ENCODE measurements at places on chromosomes 7 and 10. TPM values are rescaled to one million over a fixed set of nuclear protein-coding genes. Genes with fewer than 3 reads are reported as not detected.
A peak's percentile ranks its signal among the peaks of the same experiment; 100 is the strongest.

VIPR2 gene
- total RNA-seq = not detected

DNA sequence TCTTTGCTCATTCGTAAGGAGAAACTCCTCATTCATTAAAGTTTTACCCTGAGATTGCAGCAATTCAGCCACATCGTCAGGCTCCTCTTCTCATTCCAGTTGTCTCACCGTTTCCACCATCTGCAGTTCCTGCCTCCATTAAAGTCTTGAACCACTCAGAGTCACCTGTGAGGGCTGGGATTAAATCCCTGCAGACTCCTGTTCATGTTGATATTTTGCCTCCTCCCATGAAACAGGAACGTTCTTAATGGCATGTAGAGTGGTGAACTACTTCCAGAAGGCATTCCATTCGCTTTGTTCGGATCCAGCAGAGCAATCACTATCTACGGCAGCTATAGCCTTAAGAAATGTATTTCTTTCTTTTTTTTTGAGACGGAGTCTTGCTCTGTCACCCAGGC is 96.5 kb upstream of the FAM20C start:
- no peak for DNase-seq

CYP2C19 gene
- total RNA-seq = not detected

GRCh38 chr7:94100723-94101345 is 96.7 kb upstream of the BET1 start:
- no peak for DNase-seq

ITPRID1 gene
- total RNA-seq = not detected

KAZALD1 gene
- total RNA-seq = 0.39 TPM

DNA sequence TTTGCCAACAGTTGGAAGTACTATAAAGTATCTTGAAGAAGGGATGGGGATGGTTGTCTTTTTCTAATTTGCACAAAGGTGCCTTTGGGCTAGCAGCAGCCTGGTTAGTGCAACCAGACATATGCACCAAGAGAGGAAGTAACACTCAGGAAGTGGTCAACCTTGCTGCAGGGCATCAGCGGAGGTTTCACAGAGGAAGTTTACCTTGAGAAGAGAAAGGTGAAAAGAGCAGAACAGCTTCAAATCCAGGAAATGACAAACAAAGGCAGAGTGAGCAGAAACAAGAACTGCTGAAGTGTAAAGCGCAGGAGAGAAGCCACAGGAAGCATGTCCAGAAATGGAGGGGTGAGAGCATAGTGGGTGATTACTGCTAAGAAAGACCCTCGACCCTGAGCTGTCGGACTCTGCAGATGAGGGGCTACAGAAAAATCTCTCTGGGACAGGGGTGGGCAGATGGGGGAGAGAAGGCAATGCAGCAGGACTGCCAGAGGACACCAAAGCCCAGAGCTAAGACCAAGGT is 66.9 kb downstream of the STK17A start:
- peak; percentile 60 for DNase-seq

- peak; percentile 57 for DNase-seq
Observed at GRCh38 chr10:119812684-119813083, 60.0 kb downstream of the MCMBP start.

GNAT3 gene
- not detected for total RNA-seq

DNA sequence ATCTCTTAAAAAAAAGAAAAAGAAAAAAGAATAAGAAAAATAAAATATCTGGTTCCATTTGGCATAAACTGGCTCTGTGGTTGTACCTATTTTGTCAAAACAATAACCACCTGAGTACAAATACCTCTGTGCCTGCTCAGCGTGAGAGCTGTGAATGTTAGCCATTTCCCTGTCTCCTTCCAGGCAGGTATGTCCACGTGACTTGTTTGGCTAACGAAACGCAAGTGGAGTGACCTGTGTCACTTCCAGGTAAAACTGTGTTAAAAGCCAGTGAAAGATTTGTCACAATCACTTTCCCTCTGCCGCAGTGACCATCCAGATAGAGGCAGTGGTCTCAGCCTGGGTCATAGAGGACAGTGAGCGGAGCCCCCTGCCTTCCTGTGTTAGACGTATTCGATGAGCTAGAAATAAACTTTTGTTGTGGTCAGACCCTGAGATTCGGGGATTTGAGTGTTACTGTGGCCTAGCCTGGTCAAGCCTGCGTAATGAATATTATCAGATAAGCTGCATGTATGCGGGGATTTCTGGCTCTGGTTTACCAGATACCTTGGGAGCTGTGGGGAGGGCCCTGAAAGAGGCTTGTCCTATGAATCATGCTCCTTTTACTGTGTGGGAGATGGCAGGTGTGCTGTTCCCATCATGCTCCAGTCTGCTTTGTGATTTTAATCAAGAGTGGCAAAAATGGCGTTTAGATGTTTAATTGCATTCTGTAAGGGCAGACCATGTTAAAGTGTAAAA is 3.8 kb downstream of the PTER start:
- no peak for DNase-seq

GRCh38 chr7:37110660-37111424 is 337.8 kb downstream of the ELMO1 start:
- DNase-seq = no peak

CALHM3 gene
- total RNA-seq = not detected

- no peak for DNase-seq
Observed at GRCh38 chr10:89846281-89846630, 144.9 kb downstream of the KIF20B start.

GRCh38 chr7:156179872-156180390 is 367.7 kb upstream of the SHH start:
- DNase-seq = no peak

DNA sequence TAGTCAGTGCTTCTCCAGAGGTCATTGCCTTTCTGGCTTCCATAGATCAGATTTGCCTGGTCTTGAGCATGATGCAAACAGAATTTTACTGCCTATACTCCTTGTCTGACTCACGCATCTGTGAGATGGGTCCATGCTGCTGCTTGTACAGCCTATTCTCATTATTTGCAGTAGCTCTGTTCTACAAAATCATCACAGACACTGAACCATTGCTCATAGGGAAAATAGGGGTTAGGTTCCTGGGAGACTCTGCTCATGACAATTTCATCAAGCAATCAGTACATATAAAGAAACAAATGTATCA is 7.4 kb upstream of the CREB3L2 start:
- no peak for DNase-seq

DNA sequence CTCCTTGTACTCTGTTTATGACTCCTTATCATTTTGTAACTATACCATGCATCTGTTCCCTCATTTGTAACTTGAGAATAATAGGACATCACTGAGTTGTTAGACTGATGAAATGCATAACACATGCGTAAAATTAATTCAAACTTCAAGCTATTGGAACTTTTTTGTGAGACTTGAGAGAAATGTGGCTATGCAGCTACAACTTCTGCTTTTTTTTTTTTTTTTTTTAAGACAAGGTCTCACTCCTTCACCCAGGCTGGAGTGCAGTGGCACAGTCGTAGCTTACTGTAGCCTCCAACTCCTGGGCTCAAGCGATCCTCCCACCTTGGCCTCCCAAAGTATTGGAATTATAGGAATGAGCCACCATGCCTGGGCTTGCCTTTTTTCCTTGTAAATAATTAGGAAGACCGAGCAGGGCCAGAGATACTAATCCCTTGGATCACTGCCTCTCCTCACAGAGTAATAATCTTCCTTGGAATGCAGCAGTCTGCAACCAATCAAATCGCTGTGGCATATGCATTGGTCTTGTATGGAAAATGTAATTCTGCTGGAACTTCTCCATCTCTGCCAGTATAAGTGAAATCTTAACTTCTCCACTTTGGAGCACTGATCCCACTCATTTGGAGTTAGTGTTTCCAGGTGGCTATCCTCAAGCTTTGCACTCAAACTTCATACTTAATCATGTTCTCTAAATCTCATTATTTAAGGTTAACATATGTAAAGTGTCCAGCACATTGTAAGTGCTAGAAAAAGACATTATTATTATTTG is 2.0 kb upstream of the PANK1 start:
- DNase-seq = no peak

H2BK1 gene
- total RNA-seq = not detected

GRCh38 chr7:69761290-69761922 is 163.1 kb downstream of the AUTS2 start:
- DNase-seq = no peak

Data from dermis microvascular lymphatic vessel endothelial cell (primary cell).